Fibroblast of skin of right quadriceps (primary cell): ENCODE measurements at places on chromosomes 4 and X.

- peak; percentile 36 for DNase-seq
These were observed 80.1 kb downstream of the RAP1GDS1 start for GRCh38 chr4:98341309-98341708.

DNA sequence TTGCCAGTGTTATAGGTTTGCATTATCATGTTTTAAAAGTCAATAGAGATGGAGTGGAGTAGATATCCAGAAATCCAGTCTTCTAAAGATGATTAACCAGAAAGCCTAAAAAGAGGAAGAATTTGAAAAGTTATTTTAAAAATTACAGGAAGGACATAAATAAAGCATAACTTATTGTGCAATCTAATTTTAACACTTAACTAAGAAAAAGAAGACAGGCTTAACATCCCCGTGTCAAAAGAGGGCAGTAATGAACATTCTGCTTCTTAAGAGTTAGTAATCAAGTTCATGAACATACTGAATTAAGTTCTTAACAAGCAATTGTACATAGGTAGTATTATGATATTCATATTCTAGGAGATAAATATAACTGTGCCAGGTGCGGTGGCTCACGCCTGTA lies 39.3 kb downstream of the ELF2 start:
- DNase-seq, result no peak

- no peak for DNase-seq
These were observed 72.8 kb downstream of the IRF2 start for GRCh38 chr4:184401397-184402171.

GRCh38 chr4:74534936-74535335 lies 90.0 kb downstream of the AREG start:
- DNase-seq, result peak; percentile 48

GRCh38 chrX:13376857-13377549 lies 57.1 kb upstream of the ATXN3L start:
- peak; percentile 98 for DNase-seq

GRCh38 chr4:97104006-97104405 lies 1039.3 kb downstream of the STPG2 start:
- DNase-seq, result no peak

DNA sequence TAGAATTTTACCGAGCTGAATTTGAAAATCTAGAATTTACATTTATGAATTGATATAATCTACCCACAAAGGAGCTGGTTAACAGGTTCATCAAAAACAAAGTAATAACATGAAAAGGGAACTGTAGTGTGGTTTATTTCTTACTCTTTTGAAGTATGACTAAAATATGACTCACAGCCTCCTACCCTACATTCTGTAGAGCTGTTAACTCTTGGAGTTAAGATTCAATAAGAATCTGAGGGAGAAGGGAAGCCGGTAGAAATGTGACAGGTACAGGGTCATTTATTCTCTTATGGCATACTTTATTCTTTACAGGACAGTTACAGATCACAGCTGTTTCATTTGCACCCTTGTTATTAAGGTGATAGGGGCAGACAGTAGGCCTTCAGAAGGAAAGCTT lies 132.2 kb upstream of the FAM47B start:
- DNase-seq, result peak; percentile 30

DNA sequence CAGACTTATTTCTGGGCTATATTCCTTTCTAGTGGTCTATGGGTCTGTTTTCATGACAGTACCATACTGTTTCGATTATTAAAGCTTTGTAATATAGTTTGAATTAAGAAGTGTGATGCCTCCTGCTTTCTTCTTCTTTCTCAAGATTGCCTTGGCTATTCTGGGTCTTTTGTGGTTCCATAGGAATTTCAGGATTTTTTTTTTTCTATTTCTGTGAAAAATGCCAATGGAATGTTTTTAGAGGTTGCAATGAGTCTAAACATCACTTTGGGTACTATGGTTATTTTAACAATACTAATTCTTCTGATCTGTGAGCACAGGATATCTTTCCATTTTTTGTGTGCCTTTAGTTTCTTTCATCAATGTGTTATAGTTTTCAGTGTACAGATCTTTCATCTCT lies 204.3 kb upstream of the HCCS start:
- DNase-seq, result peak; percentile 24

- DNase-seq, result no peak
These were observed 685 bp upstream of the MORF4L2 start for GRCh38 chrX:103687073-103687695.

- DNase-seq, result no peak
These were observed 37.9 kb upstream of the MXD4 start for GRCh38 chr4:2299794-2300193.

- DNase-seq, result no peak
These were observed 33.9 kb upstream of the ATP6AP2 start for GRCh38 chrX:40546870-40547269.

DNA sequence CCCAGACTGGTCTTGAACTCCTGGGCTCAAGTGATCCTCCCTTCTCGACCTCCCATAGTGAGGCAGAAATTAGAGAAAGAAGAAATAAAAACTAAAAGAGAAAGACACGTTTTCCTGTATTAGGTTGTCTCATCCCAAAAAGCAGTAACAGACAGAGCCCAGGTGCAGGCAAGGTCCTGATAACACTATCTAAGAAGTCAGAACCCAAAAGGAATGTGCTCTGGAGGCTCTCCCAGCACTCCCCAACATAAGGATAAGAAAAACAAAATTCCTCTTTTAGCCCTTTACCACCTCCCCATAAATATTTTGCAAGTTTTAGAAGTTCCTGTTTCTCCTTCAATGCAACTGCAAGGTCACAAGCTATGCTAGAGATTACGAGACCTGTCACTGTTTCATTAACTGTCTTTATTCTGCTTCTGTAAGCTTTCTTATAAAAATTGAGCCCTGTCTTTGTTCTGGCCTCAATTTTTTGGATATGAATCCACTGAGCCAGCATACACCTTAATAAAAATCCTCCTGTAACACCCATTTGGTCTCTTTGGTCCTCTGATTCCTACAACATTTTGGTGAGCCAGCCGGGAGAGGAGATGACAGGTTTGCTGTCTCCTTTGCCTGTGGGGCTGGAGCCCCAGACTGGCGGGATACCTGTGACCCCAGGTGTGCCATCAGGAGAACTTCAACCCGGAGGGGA lies 25.9 kb downstream of the LIAS start:
- no peak for DNase-seq

DNA sequence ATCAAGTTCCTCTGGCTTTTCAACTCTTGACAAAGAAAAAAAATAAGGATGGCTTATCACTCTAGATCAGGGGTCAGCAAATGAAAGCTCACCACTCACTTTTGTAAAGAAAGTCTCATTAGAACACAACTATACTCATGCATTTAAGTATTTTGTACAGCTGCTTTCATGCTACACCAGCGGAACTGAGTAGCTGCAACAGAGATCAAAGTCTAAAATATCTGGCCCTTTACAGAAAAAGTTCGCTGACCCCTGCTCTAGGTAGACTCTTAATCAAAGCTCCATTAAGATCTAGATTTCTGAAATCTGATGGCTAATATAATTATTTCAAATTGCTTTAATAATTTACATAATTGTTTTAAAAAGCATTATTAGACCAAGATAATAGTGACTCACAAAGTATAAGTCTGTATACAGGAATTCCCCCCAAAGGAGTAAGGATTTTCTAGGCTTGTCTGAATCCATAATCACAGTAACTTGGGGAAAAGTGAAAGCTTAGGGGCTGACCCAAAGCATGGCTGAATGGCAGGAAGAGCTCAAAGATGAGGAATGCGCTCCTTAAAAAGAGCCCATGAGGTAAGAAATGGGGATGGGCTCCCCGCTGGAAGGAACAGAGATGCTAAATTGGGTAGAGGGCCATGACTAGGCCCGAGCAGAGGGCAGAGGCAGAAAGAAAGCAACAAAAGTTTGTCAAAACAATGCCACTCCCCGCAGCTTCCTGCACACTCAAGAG lies 140.3 kb downstream of the SH3KBP1 start:
- DNase-seq, result no peak

DNA sequence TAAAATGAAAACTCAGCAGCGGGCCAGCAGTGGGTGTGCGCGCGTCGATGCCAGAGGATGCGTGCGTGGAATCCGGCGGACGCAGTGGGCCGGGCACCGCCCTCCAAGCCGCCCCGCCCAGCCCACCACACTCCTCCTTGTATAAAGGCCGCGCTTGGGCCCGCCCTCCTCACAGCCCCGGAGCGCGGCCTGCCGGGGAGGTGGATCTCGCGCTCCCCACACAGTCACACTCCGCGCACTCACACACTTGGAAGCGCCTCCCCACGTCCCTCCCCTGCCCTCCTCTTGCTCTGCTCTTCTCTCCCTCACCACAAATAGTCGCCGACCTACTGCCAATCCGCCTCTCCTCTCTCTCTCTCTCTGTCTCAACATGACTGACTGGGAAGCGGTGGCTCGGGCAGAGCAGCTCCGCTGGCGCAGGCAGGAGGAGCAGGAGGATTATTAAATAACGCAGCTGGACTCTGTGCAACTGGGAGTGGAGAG lies at the start of gene CCSER1:
Gene CCSER1, plus strand, starts transcription at position 172 of the 483 bp plus-strand sequence.
- peak; percentile 4 for DNase-seq

DNA sequence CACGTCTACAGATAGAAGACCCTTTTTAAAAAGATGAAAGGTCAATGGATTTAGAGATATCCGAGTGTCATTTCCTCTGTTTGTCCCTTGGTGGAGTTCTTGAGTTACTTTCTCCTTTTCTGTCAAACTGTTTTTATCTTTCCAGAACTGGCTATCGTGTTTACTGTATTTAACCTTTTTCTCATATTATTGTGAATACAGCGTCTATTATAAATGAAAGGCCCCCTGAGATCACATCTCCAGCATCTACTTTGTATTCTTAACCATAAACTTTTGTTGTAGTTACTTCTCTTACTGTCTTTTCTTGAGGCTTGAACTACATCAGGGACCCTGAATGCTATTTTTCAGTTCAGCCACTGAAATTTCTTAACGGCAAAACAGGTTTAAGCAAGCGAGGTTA lies 4.0 kb upstream of the PCDH7 start:
- DNase-seq, result peak; percentile 32

DNA sequence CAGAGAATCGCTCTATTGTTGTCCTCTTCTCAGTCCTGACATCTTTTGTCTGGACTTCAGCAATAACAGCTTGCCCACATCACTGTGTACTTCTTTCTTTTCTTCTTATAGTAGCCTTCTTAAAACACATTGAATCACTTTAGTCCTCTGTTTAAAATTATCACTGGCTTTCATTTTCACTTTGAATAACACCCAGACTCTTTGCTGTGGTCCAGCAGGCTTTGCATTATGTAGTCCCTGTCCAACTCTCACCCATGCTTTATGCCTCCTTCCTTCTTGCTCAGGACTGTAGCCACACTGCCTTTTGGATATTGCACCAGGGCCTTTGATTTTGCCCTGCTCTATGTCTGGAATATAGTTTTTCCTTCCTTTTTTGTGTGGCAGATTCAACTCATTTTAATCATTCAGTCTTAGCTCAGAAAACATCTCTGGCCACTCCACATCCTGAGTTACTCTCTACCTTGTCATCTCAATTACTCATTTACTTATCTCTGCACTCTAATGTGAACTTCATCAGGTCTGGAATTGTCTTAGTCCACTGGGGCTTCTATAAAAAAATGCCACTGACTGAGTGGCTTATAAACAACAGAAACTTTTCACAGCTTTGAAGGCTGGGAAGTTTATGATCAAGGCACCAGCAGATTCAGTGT lies 168.2 kb downstream of the C4orf33 start:
- DNase-seq, result no peak

DNA sequence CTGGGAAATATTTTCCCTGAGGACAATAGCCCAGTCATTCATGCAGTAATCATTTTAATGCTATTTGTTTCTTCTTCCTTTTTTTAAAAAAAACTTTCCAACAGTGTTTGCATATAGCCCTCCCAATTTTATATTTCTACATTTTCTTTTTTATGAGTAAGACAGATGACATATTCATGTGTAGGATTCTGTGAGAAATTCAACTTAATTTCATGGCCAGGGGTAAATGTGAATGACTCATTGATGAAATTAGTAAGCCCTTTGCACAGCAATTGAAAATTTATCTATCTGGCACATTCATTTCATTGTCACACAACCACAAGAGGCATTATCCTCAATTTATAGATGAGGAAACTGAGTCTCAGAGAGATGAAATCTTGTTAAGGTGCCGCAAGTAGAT lies 13.7 kb upstream of the SMIM20 start:
- peak; percentile 68 for DNase-seq

DNA sequence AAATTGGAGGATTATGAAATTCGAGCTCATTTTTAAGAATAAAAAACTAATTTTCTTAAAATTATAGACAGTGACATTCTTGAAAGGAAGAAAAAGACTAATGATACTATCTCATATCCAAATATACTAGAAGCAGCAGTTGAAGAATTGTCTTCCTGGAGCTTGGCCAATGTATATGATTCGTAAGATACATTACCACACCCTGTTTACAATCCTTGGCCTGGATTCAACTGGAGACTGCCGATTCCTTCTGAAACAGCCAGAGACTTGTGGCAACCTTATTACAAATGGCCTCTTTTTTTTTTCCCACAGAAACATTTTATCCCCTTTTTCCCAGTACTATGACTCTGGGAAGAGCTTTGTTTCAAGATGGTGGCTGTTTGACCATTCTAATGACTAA lies 571.2 kb upstream of the FAT1 start:
- peak; percentile 91 for DNase-seq

- no peak for DNase-seq
These were observed 22.2 kb downstream of the PHKA2 start for GRCh38 chrX:18961686-18962085.

DNA sequence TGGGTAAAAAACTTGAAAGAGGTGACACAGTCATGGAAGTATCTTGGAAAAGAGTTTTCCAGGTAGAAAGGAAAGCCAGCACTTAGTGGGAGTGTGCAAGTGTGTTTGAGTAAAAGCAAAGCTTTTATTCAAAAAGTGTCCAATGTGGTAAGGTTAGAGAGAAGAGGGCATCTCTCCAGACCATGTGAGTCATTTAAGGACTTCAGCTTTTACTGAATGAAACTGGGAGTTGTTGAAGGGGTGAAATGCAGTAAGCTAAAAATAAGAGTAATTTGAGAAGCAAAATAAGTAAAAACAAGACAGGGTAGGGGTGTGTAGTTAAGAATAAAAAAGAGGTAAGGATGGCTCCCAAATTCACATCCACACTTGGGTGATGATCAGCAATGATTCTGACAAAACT lies 238.9 kb downstream of the SLC7A11 start:
- no peak for DNase-seq

DNA sequence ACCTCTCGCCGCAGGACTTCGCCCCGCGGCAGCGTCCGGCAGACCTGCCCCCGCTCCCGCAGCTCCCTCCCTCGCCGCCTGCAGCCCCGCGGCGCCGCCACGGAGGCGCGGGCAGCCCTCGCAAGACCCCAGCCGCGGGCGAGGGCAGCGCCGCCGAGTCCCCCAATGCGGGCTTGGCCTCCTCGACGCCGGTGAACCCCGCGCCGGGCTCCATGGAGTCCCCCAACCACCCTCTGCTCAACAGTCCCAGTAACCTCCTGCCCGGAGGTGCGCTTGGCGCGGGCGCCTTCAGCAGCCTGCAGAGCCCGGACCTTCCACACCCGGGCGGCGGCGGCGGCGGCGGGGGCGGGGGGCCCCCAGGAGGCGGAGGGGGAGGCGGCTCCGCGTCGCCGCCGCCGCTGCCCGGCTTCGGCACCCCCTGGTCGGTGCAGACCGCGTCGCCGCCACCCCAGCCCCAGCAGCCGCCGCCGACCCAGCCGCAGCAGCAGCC lies 1.2 kb downstream of the CPEB2 start:
- peak; percentile 39 for DNase-seq

- no peak for DNase-seq
These were observed 101.3 kb downstream of the EIF4E start for GRCh38 chr4:98827661-98828060.
